ENCODE measurements at places on chromosomes 6 and 20. TPM values are rescaled to one million over a fixed set of nuclear protein-coding genes. Genes with fewer than 3 reads are reported as not detected.
A peak's percentile ranks its signal among the peaks of the same experiment; 100 is the strongest.

DNA sequence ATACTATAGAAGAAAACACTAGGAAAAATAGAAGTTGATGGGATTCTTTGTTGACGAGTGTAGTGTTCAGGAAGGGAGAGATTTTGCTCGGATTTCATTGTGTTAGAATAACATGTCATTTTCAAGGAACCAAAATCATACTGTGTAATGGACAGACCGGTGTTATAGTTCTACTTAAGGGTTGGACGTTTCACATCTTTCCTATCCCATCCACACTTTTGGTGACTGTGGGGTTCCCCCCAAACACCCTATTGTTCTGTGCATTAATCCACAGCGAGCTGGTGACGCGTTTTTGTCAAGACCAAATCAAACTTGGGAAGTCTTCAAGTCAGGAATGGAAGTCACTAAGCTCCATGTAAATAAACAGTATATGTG is 43.3 kb downstream of the TRIM27 start:
- H3K36me3 ChIP-seq, result no peaks in the 10 kb centered on the region
- H3K27ac ChIP-seq, result no peak overlapping the region
- H3K27me3 ChIP-seq, result no peaks in the 10 kb centered on the region
- no peaks in the 10 kb centered on the region for H3K4me1 ChIP-seq
- no peak for DNase-seq
- H3K4me3 ChIP-seq, result peak overlapping the region; percentile 53

- no peak for DNase-seq
- no peak overlapping the region for H3K27ac ChIP-seq
- peaks cover 10% of the 10 kb centered on the region for H3K36me3 ChIP-seq
- no peak overlapping the region for H3K4me3 ChIP-seq
- no peaks in the 10 kb centered on the region for H3K27me3 ChIP-seq
Measured at GRCh38 chr20:25296094-25297093, 48.5 kb downstream of the PYGB start.

DNA sequence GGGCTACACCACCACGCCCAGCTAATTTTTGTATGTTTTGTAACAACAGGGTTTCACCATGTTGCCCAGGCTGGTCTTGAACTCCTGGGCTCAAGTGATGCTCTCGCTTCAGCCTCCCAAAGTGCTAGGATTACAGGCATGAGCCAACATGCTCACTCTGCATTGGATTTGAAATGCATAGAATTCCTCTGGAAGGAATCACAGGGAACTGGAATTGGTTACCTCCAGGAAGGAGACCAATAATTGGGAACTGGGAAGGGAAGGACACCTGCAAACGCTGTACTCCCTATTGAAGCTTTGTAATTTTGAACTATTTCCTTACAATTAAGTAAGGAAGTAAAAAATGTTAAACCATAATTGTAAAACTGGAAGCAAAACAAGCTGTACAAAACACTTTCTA is 12.3 kb upstream of the TP53INP2 start:
- H3K36me3 ChIP-seq, result no peaks in the 10 kb centered on the region
- no peak for DNase-seq
- H3K27me3 ChIP-seq, result no peaks in the 10 kb centered on the region
- no peak overlapping the region for H3K4me3 ChIP-seq

DNA sequence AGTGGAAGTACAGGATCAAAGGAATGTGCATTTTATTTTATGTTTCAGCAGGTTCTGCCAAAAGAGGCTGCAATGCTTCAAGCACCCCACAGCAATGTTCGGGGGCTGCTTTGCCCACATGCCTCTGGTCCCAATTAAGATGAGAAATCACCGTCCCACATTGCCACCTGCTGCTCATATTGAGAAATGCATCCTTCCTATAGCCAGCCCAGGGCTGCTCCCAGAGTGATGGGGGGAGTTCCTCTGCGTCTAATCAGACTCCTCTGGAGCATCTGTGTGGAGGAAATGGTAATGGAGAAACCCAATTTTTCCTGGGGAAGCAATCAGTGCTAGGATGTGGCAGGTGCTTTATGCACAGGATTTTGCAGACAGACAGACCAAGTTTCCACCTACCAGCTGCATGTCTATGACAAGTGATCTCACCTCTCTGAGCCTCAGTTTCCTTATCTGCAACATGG is 33.7 kb downstream of the PTGIS start:
- H3K4me3 ChIP-seq, result no peak overlapping the region
- 0 out of 2 replicates have a peak, but pooled peaks cover 10% of the 10 kb centered on the region for H3K36me3 ChIP-seq
- H3K27ac ChIP-seq, result no peak overlapping the region

- no peak overlapping the region for H3K27ac ChIP-seq
- H3K27me3 ChIP-seq, result no peaks in the 10 kb centered on the region
- DNase-seq, result no peak
- H3K4me1 ChIP-seq, result peaks cover 7% of the 10 kb centered on the region
- H3K4me3 ChIP-seq, result no peak overlapping the region
Measured at GRCh38 chr20:33883164-33883563, 72.0 kb downstream of the CHMP4B start.

DNA sequence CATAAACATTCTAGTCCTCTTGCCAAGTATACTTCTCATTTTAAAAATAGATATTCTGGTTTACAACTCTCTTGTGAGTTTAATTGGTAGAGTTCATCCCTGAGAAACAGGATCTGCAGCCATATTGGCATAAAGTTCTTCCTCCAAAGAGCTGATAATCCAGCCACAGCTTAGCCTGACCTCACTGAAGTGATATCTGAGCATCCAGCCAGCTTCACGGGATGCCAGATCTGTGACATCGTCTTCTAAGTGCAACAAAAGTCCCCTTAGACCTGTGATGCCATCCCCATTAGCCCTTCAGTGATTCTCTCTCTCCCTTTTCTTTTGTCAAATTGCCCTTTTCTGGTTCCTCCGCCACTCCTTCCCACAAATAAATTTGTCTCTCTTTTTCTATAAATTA is 180.6 kb upstream of the STXBP5 start:
- H3K27me3 ChIP-seq, result no peaks in the 10 kb centered on the region
- no peak overlapping the region for H3K27ac ChIP-seq
- H3K4me3 ChIP-seq, result no peak overlapping the region
- no peaks in the 10 kb centered on the region for H3K36me3 ChIP-seq

DNA sequence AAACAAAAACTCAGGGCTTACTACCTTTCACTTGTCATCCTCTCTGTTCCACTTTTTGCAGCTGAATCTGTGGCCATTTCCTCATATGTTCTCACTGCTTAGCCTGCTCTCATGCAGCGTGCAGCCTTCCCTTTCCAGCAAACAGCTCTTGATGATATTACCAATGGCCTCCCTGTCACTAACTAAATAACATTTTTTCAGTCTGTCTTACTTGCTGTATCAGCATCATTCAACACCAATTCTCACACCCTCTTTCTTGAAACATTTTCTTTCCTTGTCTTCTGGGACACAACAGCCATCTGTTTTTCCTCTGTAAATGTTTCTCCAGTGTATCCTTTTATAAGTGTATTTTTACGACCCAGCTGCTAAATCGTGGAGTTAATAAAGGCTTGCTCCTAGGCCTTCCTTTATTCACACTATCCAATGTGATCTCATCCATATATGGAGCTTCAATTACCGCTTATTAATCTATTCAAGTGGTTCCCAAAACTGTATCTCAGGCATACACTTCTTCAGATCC is 523.6 kb upstream of the RNF217 start:
- H3K36me3 ChIP-seq, result no peaks in the 10 kb centered on the region
- no peaks in the 10 kb centered on the region for H3K27me3 ChIP-seq
- no peak overlapping the region for H3K27ac ChIP-seq

- H3K27me3 ChIP-seq, result no peaks in the 10 kb centered on the region
- no peak overlapping the region for H3K27ac ChIP-seq
- no peak overlapping the region for H3K4me3 ChIP-seq
- H3K4me1 ChIP-seq, result 0 out of 2 replicates have a peak, but pooled peaks cover 4% of the 10 kb centered on the region
Measured at GRCh38 chr6:49739423-49739822, 4.8 kb downstream of the CRISP3 start.

GRCh38 chr6:5143634-5144311 is 58.6 kb downstream of the PPP1R3G start:
- no peaks in the 10 kb centered on the region for H3K36me3 ChIP-seq
- H3K4me3 ChIP-seq, result no peak overlapping the region
- H3K27me3 ChIP-seq, result no peaks in the 10 kb centered on the region

GRCh38 chr6:153309651-153310050 is 178.6 kb upstream of the RGS17 start:
- H3K4me3 ChIP-seq, result no peak overlapping the region
- no peak overlapping the region for H3K27ac ChIP-seq
- no peaks in the 10 kb centered on the region for H3K4me1 ChIP-seq
- no peak for DNase-seq
- no peaks in the 10 kb centered on the region for H3K36me3 ChIP-seq

DNA sequence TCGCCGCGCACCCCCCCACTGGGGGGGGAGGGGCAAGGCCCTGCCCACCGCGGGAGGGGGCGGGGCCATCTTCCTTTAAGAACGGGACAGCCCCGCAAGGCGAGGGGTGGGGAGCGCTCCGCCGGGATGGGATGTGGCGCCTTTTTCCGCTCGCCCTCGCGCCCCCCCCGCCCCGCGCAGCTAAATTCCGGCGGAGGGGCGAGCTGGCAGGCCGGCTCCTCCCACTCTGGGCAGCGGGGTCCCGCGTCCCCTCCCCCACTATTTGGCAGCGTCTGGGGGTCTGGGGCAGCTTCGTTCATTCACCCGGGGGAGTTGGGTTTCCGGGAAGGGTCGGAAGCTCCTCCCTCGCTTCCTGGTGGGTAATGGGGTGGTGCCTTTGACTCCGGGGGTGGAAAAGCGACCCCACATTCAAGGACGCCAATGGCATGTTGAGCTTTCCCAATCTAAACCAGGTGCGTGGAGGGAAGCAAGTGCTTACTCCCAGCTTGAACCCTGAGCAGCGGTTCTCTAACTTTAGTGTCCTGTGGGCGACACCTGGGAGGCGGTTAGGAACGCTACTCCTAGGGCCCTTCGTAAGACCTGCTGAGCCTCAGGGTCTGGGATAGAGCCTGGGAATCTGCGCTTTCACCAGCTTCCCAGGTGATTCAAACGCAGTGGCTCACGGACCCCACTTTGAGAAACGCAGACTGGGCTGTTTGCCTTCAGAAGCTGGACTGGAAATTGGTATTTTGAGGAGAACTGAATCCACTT is 927 bp downstream of the ASXL1 start:
- H3K27ac ChIP-seq, result peak overlapping the region; percentile 36
- H3K4me3 ChIP-seq, result peak overlapping the region; percentile 78
- no peaks in the 10 kb centered on the region for H3K27me3 ChIP-seq

DNA sequence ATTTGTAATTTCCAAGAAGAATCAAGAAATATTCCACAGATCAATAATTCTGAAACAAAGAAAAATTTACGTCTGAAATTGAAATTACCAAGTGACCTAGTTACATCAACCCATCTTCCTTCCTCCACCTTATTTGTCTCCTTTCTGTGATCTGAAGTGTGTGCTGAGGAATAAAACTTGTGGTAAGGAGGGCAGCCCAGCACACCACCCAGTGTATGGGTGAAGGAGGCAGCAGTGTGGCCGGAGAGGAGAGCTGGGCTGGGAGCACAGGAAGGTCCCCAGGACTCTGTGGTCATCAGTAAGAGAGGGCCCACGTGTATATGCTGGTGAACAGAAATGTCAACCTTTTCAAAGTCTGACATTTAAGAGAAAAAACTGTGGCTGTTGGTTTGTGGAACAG is 11.3 kb upstream of the CCR6 start:
- no peak for DNase-seq
- H3K4me3 ChIP-seq, result no peak overlapping the region
- no peaks in the 10 kb centered on the region for H3K36me3 ChIP-seq
- no peak overlapping the region for H3K27ac ChIP-seq
- H3K27me3 ChIP-seq, result peaks cover 94% of the 10 kb centered on the region
- no peaks in the 10 kb centered on the region for H3K4me1 ChIP-seq

DNA sequence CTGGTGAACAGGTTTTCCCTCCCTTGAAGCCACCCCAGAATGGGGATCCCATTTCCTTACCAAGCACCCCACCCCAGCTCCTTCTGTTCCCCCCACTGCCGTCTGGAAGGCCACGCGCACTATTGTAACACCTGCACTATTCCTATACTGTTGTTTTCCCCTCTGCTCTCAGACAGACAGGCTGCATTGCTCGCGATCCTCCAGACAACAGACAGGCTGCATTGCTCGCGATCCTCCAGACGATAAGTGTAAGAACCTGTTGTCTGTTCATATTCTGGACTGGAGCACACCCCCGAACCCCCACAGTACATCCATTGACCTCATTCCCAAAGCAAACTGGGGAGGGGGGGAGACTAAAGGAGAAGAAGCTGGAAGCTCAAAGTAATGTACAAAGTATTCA is 72.7 kb downstream of the LY86 start:
- H3K4me1 ChIP-seq, result peaks cover 9% of the 10 kb centered on the region
- H3K27me3 ChIP-seq, result no peaks in the 10 kb centered on the region
- H3K4me3 ChIP-seq, result no peak overlapping the region
- no peak for DNase-seq

DNA sequence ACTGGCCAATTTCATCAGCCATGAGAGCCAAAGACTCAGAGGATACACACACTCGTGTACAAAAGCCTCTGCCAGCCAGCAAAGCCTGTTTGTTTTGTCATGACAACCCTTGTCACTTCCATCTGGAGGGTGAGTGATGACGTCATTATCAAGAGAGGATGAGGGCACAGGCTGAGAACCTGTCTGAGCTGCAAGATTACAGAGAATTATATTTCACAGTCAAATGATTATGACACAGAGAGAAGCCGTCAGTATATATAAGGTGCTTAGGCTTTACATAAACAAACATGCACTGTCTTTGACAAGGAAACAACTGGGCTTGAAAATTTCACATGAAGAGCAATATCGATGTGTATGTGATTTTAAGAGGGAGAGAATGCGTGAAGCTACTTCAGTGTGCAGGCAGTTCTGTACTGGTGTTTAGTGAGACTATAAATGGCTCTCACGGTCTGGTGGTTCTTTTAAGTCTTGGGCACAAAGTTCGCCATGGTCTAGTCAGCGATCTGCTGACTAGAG is 36.5 kb upstream of the BCLAF1 start:
- peak; percentile 41 for DNase-seq
- H3K27me3 ChIP-seq, result no peaks in the 10 kb centered on the region
- no peak overlapping the region for H3K27ac ChIP-seq
- no peak overlapping the region for H3K4me3 ChIP-seq
- no peaks in the 10 kb centered on the region for H3K4me1 ChIP-seq
- H3K36me3 ChIP-seq, result no peaks in the 10 kb centered on the region

DNA sequence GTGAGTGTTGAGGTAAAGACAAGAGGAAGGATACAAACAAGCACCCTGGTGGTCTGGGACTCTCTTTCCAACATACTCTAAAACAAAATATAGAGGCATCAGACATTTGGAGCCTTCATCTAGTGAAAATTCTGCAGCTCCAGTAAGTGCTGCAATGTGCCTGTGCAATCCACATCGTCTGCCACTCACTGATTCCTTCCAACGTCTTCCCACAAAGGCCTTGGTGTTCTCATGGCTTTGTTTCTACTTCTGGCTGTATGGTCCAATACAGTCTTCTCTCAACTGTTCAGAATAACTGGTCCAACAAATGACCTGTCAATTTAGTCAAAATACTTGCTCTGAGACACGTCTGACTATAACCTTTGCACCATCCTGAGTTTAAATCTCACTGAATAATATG is 125.8 kb downstream of the MAP7 start:
- DNase-seq, result no peak
- H3K27me3 ChIP-seq, result no peaks in the 10 kb centered on the region
- no peak overlapping the region for H3K4me3 ChIP-seq
- H3K36me3 ChIP-seq, result peaks cover 11% of the 10 kb centered on the region

- no peaks in the 10 kb centered on the region for H3K27me3 ChIP-seq
- H3K4me3 ChIP-seq, result peak overlapping the region; percentile 93
- H3K27ac ChIP-seq, result peak overlapping the region; percentile 38
- H3K36me3 ChIP-seq, result 0 out of 2 replicates have a peak, but pooled peaks cover 3% of the 10 kb centered on the region
Measured at GRCh38 chr6:163417595-163417994, 3.1 kb downstream of the QKI start.

Gene SCRT2
- total RNA-seq, result not detected

Gene SLC26A8
- total RNA-seq, result not detected

Gene OOEP
- 12.2 TPM for total RNA-seq

Gene TGM3
- total RNA-seq, result not detected

Gene BICRAL
- 8.5 TPM for total RNA-seq

Gene SIRPA
- 18.5 TPM for total RNA-seq

Gene ADGB
- not detected for total RNA-seq

Gene ZC3H12D
- total RNA-seq, result not detected

Gene CLVS2
- not detected for total RNA-seq
